Adrenal gland (tissue), 19 donors: ENCODE measurements at places on chromosomes 2 and 18. TPM values are rescaled to one million over a fixed set of nuclear protein-coding genes. Genes with fewer than 3 reads are reported as not detected.

Gene ANKRD44
- 19.1 TPM for polyA plus RNA-seq

Gene CYP27A1
- 75.5 TPM for polyA plus RNA-seq

Gene RAB17
- polyA plus RNA-seq, result 6.2 TPM

Gene UGT1A8
- polyA plus RNA-seq, result 0.05 TPM

Gene ANKRD30B
- polyA plus RNA-seq, result 0.16 TPM

Gene LAMA3
- 4.1 TPM for polyA plus RNA-seq

Gene ELOA2
- polyA plus RNA-seq, result not detected

Gene ACADL
- polyA plus RNA-seq, result 2.3 TPM

Gene PLA2R1
- 7.3 TPM for polyA plus RNA-seq

Gene ALPG
- not detected for polyA plus RNA-seq

Gene VWA3B
- 0.07 TPM for polyA plus RNA-seq

Gene PCARE
- polyA plus RNA-seq, result 0.03 TPM

Gene TGFA
- polyA plus RNA-seq, result 0.26 TPM

Gene FHOD3
- polyA plus RNA-seq, result 87.9 TPM

Gene MYCN
- 0.49 TPM for polyA plus RNA-seq

Gene IL1RL2
- 1.2 TPM for polyA plus RNA-seq

Gene GLI2
- 2.7 TPM for polyA plus RNA-seq

Gene GAREM2
- polyA plus RNA-seq, result 0.57 TPM

Gene CYRIA
- 5.7 TPM for polyA plus RNA-seq

Gene ARHGAP25
- polyA plus RNA-seq, result 10.1 TPM

Gene BIRC6
- polyA plus RNA-seq, result 17.1 TPM

Gene CNTNAP5
- not detected for polyA plus RNA-seq

Gene KCNIP3
- polyA plus RNA-seq, result 3.2 TPM

Gene MC2R
- 48.4 TPM for polyA plus RNA-seq

Gene NFU1
- polyA plus RNA-seq, result 58.8 TPM

Gene ATOH8
- 10.1 TPM for polyA plus RNA-seq

Gene NEUROD1
- polyA plus RNA-seq, result not detected

Gene TUBA3E
- polyA plus RNA-seq, result not detected

Gene VIT
- 0.97 TPM for polyA plus RNA-seq

Gene UGT1A10
- polyA plus RNA-seq, result not detected

Gene CKAP2L
- polyA plus RNA-seq, result 0.10 TPM

Gene NAT8
- polyA plus RNA-seq, result not detected

Gene GPAT2
- polyA plus RNA-seq, result 0.90 TPM

Gene ABCG8
- polyA plus RNA-seq, result 0.11 TPM

Gene GCG
- not detected for polyA plus RNA-seq

Gene CFAP221
- polyA plus RNA-seq, result 4.8 TPM

Gene GALNT5
- not detected for polyA plus RNA-seq

Gene LIMS3
- 5.4 TPM for polyA plus RNA-seq

Gene HOXD13
- polyA plus RNA-seq, result not detected
